Left renal pelvis (tissue), 4 donors: ENCODE measurements at places on chromosomes 4 and X. TPM values are rescaled to one million over a fixed set of nuclear protein-coding genes. Genes with fewer than 3 reads are reported as not detected.

DNA sequence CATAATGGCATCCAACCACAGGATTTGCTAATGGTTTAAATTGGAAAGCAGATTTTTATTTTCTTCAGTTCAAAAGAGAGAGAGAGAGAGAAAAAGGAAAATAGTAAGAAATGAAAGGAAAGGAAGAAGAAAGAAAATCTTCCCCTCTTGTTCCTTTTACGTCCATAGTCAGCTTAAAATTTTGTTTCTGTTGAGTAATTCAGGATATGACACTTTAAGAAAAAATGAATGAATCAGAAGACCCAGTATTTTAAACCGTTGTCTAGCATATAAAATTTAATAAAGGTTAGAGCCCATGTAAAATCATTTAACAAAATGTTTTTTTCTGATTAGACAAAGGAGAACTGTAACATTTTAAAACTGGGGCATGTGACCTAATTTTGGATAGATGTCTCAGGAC, 391.8 kb upstream of the EPHA5 start:
- no peak for DNase-seq

- no peak for DNase-seq
Observed at GRCh38 chr4:39068907-39069306, 6.9 kb downstream of the KLHL5 start.

Gene SORCS2
- 64.8 TPM for polyA plus RNA-seq

GRCh38 chr4:154120690-154121345, 331.9 kb upstream of the SFRP2 start:
- no peak for DNase-seq

- no peak for DNase-seq
Observed at GRCh38 chr4:1981251-1982058, 27.3 kb downstream of the NELFA start.
